Eye (tissue), 1 donor: ENCODE measurements at places on chromosomes 2 and 18.

- no peak for DNase-seq
Observed at GRCh38 chr18:62514570-62514969, 8.3 kb upstream of the ZCCHC2 start.

DNA sequence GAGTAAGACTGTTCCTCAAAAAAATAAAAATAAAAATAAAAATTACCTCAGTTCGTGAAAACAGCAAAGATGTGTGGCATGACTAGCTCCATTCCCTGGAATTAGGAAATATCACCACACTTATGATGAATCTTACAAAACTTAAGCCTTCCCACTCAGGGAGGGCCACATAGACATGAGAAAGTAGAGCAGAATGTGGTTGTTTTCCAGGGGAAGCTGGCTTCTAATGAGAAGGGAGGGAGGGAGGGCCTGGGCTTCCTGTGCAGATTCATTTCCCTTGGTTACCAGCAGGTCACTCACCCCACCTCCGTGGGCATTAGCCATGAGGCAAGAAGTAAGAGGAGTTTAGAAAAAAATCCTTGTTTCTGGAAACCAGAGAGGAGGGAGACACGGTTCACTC is 95.9 kb upstream of the RMDN2 start:
- no peak for DNase-seq

DNA sequence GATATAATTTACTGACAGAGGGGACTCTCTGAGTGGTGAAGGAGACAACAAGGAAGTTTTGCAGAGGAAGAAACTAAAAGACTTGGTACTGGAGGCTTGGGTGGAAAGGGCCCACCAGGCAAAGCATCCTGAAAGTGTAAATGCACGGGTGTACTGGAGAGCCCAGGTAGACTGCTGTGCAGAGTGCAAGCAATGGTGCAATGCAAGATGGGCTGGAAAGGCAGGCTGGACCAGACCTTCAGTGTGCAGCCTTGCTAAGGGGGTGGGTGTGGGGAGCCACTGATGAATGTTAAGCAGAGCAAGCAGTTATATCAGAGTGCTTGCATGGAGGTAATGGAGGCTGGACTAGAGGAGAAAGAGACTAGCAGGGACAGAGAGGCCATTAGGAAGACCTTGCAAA is 10.7 kb downstream of the C2orf74 start:
- DNase-seq = no peak

DNA sequence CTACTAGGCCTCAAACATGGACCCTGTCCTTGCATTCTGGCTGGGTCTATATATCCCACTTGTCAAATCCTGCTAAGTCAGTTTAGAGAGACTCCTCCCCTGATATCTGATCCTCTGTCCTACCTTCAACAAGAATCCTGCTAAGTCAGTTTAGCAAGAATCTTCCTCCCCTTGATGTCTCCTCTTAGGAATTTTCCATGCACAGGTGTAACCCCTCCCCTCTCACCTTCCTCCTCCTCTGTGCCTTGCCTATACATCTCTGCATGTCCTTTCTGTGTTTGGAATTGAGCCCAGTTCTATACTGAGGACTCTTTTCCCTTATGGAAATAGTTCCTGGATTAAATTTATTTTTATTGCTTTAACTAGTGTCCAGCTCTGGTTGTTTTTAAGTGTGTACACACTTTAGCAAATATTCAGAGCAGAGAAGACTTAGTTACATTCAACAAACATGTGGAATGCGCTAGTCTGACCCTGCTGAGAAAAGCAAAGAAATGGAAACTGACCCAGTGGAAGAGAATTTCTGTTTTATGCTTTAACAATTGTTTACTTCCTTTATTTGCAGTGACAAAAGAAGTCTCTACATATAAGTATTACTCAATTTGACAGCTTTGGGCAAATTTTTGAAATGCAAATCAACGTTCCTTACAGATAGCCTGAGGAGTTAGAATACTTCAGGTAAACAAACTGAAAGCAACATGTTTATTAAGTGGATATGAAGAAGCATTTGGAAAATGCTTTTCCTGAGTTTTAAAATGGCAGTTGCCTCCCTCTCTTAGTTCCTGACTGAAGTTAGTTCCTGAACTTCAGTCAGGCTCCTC is 80.6 kb downstream of the RIT2 start:
- DNase-seq = peak; percentile 23

- no peak for DNase-seq
Observed at GRCh38 chr2:11774600-11774999, 28.2 kb downstream of the LPIN1 start.

GRCh38 chr2:202377207-202377761 is 1.2 kb downstream of the BMPR2 start:
- DNase-seq = peak; percentile 70

DNA sequence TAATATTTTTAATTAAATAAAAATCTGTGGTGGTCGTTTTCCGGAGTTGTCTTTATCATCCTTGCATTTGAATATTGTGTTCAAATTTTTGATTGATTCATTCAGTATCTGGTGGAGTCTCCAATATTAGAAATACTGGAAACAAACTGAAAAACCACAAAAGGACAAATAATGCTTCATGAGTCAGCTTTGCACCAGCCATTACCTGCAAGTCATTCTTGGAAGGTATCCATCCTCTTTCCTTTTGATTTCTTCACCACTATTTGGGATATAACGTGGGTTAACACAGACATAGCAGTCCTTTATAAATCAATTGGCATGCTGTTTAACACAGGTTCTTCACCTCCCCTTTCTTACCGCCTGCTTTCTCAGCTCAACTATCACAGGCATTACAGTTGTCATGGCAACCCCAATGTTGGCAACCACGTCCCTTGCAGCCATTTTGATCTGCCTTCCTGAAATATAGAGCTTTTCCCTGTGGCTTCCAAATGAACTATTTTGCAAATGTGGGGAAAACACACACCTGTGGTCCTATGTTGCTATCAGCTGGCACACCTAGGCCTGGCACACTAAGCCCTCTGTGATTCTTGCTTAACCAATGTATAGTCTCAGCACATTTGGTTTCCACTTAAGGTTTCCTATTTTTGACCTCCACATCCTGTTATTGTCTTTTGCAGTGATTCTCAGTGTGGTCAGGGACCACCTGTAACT is 6.5 kb downstream of the CTLA4 start:
- DNase-seq = peak; percentile 20

DNA sequence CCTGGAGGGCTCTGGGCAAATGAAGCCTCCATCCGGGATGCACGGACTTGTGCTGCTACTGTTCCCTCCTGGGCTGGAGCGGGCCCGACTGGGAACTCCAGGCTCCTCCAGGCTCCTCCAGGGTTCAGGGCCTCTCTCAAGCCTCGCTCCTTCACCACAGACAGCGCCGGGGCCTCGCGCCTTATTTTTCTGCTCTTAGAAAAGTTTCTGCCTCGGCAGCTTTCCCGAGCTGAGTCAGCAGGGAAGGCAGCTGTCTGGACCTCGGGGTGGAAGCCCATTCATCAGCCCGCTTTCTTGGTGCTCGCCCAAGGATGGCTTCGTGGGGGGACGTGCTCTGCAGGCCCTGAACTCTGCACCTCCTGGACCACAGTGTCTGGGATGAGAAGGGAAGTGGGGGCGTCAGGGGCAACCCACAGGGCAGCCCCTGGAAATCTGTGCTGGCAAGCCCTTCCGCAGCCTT is 12.9 kb upstream of the TEX51 start:
- DNase-seq = peak; percentile 52

DNA sequence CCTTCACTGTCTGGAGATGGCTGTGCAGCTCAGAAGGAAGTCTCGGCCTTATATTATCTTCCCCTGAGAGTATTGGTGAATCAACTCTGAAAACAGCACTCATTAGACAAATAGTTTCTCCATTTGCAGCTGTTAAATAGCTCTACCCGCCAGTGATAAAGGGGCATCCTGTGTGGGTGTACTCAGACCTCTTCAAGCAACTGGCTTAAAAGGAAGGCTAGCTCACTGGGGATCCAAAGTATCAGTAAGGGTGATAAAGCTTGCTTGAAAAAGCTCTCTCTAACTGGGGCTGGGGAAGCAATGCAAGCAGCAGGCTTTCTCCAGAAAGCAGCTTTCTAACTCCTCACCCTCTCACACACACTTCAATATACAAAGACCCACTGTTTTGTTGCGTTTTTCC is 64.9 kb upstream of the PSMD14 start:
- no peak for DNase-seq

GRCh38 chr18:48640566-48641270 is 101.9 kb downstream of the CTIF start:
- DNase-seq = no peak
